ENCODE measurements at places on chromosomes 2 and 18.

GRCh38 chr2:229422063-229422462, 151.0 kb upstream of the PID1 start:
- no peak for DNase-seq

DNA sequence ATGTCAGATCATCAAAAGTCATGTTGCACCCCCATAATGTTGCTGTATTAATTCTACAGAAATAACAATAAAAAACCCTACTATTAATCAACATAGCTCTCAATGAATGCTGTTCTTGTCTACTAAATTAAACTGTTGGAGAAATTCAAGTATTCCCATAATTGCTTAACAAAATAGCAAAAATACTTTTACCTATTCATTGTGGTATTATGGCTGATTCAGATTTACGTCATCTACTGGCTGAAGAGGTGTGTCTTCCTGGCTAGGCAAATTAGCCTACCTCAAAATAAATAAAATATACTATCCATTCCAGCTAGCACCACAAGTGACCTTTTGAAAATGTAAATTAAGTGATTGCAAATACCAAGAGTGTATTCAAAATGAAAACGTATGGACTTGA, 249.4 kb downstream of the MEIS1 start:
- no peak for DNase-seq

GRCh38 chr18:4284528-4284927, 170.6 kb downstream of the DLGAP1 start:
- no peak for DNase-seq

DNA sequence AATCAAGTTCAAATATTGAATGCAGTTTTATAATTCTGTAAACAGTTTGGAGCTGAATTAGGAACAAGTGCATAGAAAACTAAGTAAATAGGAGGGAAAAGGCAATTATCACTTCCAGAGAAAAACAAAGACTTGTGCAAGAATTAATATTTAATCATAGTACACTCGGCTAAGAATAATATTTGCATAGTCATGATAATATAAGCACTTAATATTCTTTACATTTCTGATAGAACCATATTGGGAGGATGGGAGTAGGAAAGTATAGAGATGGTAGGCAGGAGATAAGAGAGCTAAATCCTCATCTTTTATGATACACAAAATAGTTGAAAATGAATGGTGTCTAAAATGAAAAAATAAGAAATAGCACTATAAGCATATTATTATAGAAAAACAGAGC, 27.4 kb upstream of the TNFAIP6 start:
- no peak for DNase-seq

- DNase-seq: no peak
Measured at GRCh38 chr2:61911510-61911909, 6.0 kb downstream of the COMMD1 start.

GRCh38 chr2:121804340-121804739, 48.9 kb downstream of the TSN start:
- peak; percentile 25 for DNase-seq

GRCh38 chr18:1006965-1007364, 102.3 kb downstream of the ADCYAP1 start:
- no peak for DNase-seq

GRCh38 chr18:987325-988186, 82.9 kb downstream of the ADCYAP1 start:
- DNase-seq: peak; percentile 62

DNA sequence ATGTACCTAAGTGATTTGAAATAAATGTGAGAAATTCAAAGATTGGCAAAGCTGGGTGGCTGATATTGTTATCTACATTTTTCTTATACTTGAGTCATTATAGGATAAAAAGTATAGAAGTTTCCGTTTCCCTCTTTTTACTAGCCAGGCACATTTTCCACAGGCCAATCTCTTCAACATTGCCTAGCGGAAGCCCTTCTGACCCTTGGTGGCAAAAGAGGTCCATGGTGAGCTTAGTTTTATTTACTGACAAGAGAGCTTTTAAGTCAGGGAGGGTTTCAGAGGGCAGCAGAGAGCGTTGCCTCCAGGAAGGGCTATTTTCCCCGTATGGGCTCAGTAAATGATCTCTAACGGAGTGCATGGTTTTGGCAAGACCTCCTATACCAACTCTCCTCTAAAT, 15.1 kb upstream of the RHOB start:
- DNase-seq: no peak

- no peak for DNase-seq
Measured at GRCh38 chr2:113075030-113075429, 7.3 kb downstream of the IL1F10 start.

GRCh38 chr2:53053937-53054336, 713.7 kb upstream of the CHAC2 start:
- no peak for DNase-seq

- DNase-seq: no peak
Measured at GRCh38 chr2:128258218-128258617, 60.5 kb downstream of the HS6ST1 start.

GRCh38 chr2:3289526-3289925, 88.1 kb downstream of the EIPR1 start:
- DNase-seq: no peak

DNA sequence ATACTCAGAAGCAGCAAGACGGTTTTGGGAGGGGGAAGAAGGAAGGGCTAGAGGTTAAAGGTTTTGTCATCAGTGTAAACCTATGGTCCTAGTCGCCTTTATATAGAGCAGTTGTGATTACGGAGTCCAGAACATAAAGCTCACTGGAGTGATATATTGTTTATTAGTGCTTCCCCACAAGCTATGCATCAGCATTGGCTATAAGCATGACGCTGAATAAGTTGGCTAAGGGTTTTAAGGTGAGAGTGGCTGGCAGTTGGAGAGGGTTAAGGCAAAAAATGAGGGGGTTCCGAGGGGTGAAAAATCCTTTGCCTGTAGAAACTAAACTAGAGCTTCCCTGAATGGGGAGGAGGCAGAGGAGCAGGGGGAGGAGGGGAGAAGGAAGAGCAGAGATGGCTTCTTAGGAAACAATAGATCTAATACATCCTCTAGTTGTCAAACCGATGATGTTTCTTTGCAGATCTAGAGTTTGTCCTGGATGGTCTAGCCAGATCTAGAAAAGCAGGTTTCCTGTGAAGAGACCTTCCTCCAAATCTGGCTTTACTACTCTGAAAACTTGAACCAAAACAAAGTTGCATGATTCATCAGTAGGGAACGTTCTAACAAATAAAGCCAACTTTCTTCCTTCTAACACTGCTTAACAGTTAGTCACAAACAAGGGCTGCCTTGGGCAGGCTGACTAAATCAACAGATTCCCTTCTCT, 2.5 kb downstream of the KLF7 start:
- DNase-seq: peak; percentile 91

GRCh38 chr2:99707592-99707991, 217.8 kb upstream of the REV1 start:
- DNase-seq: peak; percentile 59

GRCh38 chr18:3874125-3874524, 424.2 kb downstream of the TGIF1 start:
- no peak for DNase-seq

DNA sequence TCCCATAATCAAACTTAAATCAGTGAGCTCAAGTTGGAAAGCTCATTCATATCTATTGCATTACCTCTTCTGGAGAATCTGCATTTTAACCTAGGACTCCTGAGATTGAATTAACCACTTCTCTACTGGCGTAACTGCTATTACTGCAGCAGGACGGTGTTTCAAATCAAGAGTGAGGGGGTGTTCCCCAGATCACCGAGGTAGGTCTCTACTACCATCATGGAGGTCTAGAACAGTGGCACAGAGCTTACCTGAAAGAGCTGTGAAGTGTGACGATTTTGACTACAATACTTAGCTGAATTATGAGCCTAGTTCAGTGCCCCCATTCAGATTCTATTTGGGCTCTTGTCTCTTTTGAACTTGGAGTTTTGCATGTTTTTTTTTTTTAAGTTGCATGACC, 119.5 kb downstream of the POLE4 start:
- no peak for DNase-seq

DNA sequence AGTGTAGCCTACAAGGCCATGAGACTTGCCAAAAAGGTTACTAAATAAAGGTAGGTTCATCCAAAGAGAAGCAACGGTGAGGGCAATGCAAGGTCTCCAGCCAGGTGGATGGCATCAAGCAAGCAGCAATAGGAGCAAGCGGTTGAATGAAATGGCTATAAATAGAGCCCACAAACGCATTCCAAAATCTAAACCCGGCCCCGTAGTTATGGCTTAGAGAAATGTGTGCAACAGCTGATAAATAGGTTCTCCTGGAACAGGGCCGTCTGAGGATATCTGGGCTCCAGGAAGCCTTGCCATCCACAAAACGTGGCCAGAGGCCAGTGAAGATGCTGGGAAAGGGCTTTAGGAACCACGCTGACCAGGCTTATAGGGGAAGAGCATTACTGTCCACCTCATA, 146.1 kb upstream of the PID1 start:
- no peak for DNase-seq

Measured in astrocyte of the spinal cord (primary cell).